ENCODE measurements at places on chromosomes 2 and 18.

GRCh38 chr2:80167284-80167808 lies 137.2 kb downstream of the LRRTM1 start:
- DNase-seq = no peak

- DNase-seq = no peak
These were observed 1069.2 kb upstream of the CHAC2 start for GRCh38 chr2:52698408-52698807.

DNA sequence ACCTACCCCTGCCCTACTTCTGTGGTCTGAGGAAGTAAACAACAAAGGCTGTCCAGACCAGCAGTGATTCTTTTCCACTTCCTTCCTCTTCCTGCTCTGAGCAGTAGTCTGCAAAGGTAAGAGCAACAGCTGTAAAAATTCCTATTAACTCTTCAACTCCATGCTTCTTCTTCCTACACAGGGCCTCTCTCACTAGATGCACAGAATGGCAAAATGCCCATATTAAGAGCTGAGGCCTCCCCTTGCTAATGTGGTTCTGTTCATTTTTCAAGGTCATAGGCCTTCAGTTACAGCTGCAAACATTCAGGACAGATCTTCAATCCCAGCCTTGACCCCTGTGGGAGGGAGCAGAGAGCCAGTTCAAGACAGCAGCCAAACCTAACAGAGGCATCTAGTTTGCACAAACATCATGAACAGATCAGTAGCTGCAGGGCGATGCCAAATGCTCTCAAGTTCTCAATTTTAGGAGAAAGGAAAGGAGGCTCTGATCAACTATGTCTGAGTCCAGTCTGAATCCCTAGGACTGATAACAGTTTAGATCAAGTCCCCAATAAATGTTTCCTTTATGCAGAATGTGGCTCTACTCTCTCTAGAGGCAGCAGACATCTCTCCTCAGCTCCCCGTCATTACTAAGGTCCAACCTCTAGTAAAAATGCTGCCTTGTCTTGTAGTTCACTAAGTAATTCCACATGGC lies 20.9 kb downstream of the SLC40A1 start:
- no peak for DNase-seq

GRCh38 chr2:41000374-41000773 lies 548.5 kb upstream of the SLC8A1 start:
- DNase-seq = no peak

DNA sequence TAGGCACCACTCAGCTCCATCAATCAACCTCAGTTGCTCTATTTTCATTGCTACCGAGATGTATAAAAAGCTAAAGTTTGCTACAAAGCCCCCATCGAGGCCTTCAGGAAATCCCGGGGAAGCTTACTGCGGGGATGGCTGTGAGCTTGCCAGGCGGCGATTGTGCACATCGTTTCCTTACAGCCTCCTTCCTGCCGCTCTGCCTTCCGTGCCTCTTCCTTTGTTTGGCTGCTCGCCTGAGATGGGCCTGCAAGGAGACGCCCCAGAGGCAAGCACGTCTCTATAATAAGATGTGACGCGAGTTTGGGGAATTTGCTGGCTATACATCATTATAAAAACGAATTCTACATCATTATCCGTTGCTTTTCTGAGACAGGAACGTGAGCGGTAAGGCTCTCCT lies 41.6 kb downstream of the DHRS9 start:
- DNase-seq = no peak

DNA sequence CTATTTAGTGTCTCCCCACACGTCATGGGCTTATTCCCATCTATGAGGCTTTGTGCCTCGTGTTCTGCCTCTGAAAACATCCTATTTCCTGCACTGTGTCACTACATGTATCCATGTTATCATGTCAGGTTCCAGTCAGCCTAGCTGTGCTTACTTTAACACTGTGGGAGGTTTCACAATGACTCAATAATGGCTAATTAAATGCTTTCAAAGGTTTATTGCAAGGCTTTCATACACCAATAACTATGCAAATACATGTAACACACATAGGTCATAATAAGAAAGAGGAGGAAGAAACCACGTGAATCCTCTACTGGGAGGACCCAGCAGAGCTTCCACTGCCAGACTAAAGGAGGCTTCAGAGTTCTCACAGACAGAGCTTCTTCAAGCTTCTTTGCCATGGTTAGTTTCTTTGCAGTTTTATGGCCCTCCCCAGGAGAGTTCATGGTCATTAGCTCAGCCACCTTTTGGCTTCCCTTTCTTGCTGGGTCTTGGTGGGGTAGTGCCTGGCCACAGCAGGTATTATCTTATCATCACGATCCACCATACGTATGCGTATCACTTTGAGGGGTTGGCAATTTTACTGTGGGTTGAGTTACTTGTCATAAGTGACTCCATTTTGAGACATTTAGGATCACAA lies 5.1 kb upstream of the COLEC12 start:
- no peak for DNase-seq

DNA sequence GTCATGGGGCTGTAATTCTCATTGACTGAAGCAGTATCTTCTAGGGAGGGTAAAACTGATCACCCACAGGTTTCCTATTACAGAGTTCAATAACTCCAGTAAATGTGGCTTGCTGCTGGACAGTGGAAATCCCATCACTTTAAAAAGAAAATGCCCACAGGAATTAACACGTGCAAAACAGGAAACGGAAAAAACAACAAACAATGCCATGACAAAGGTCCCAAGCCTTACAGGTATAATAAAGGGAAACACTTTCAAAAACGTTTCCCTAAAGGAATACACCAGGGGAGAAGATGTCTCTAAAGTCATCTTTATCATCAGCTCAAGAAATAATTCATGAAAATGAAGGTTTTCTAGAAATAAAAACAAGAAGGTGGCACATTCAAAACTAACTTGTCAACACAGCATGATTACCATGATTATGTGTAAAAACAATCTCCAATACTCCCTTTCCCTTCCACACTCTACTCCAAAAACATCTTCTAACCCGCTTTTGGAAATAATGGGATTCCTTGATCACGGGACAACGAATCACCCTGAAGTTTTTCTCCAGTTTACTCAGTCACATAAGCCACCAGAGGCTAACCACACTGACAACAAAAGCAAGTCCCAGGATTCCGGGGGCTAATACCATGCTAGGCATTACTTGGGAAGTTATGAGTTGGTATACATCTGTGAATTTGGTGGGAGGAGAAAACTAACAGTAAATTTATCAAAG lies 167.9 kb downstream of the TCF4 start:
- no peak for DNase-seq

- DNase-seq = no peak
These were observed 163.0 kb upstream of the NOSTRIN start for GRCh38 chr2:168639441-168639898.

DNA sequence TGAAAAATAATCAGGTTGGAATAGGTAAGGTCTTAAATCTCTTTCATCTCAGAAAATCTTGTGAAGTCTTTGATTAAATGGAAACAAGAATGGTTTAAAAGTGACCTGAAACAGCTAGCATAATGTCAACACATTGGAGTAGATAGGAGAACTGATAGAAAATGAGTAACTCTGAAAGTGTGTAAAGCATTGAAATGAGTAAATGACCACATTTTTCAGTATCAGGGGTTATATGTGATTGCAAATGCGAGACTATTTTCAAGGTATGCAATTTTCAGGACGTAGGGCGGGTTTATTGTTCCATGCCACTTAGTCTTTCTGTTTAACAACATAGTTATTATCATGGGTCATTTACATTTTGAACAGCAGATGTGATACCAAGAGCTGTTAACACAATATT lies 1383.2 kb downstream of the LRP1B start:
- DNase-seq = no peak

DNA sequence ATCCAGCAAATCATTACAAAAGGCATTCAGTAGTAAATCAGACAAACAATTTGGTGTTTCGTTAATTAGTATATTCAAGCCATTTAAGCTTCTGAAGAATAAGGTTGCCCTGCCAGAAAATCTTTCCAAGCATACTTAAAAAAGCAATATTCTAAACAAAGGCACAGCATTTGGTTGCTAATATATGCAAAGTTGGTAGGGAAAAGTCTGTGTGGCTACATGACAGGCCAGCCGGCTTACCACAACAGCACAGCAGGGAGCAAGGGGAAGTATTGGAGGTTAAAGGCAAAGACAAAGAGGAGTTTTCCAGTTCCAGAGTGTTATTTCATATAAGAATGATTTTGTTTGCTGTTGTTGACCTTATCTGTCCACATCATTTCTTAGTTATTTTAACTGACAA lies 282.3 kb downstream of the MBD5 start:
- DNase-seq = no peak

- DNase-seq = no peak
These were observed 93.8 kb upstream of the PHLPP1 start for GRCh38 chr18:62621546-62621945.

- no peak for DNase-seq
These were observed 227.4 kb upstream of the CDH7 start for GRCh38 chr18:65523461-65523860.

DNA sequence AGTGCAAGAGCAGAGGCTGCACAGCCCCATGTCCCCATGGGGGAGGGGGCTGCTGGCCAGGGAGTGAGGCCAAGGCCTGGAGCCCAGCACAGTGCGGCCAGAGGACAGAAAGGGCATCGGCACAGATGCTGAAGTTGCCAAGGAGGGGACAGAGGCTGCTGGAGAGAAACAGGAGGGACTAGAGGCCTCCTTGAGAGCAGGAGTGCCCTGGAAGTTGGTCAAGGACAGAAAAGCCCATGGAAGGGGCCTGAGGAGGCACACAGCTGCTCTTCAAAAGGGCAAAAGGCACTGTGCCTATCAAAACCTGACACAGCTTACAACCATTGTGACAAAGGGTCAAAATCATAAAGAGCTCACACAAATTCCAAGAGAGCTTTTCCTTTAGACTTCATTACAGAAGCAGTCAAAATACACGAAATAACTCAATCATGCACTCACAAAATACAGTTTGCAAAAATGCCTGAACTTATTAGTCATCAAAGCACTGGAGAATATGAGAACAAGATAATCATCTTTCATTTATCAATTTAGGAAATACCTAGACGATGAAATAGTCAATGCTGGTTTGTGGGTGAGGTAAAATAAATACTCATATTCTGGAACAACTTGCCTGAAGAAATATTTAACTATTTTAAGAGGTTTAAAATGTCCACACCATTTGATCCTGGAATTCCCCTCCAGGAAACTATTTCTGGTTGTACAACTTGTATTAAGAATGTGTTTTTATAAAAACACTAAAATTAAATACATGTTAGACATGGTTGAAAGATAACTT lies 79.6 kb downstream of the USP40 start:
- DNase-seq = no peak

DNA sequence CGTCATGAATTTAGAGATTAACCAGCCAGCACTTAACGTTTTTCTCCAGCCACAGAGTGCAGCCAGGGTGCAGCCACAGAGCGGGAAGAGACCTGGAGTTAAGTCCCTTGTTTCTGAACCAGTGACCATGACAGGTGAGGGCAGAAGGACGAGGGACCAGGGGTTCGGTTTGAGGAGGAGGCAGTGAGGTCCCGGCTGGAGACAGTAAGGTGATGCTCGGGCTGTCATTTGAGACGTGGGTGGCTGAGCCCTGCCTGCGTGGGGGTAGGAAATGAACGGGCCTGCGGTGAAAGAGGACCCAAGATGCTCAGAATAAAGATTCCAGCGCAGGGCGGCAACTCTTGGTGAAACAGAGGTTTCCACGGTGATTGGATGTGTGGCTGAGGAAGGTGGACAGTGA lies 205.9 kb downstream of the SNTG2 start:
- no peak for DNase-seq

DNA sequence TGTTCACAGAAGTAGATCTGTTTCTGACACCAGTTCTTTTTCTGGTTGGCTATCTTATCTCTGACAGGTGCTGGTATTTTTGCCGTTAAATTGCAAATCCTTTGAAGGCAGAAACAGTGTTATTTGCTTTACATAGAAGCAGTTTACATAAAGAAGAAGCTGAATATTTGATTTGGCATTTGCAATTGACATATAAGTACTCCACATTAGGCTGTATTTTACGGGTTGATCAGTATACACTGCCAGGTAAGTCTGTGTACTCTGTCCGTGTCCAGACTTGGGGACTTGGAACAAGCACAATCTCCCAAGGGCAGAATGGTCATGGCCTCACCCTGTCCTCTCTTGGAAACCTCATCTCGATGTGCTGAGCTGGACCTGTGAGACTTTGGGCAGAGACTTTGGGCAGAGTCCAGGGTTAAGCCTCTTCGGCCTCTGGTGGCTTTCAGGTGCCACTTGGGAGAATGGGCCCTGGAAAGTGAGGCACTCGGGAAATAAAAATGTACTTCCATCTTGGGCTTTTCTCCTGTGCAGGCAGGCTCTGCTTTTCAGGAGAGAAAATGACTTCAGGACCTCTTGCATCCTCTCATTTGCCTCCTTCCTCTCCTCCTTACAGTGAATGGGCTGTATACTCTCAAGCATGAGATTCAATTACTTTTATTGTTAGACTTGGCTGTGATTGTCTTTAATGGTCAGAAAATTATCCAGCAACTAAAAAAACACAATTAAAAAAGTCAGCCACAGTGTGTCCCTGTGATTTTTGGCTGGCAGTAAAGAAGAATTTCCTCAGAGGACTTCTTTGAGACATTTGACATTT lies 108.5 kb downstream of the RAPGEF4 start:
- DNase-seq = no peak

GRCh38 chr2:236489895-236490404 lies 79.7 kb upstream of the ACKR3 start:
- DNase-seq = no peak

GRCh38 chr18:48929941-48930713 lies 20.6 kb downstream of the SMAD7 start:
- no peak for DNase-seq

DNA sequence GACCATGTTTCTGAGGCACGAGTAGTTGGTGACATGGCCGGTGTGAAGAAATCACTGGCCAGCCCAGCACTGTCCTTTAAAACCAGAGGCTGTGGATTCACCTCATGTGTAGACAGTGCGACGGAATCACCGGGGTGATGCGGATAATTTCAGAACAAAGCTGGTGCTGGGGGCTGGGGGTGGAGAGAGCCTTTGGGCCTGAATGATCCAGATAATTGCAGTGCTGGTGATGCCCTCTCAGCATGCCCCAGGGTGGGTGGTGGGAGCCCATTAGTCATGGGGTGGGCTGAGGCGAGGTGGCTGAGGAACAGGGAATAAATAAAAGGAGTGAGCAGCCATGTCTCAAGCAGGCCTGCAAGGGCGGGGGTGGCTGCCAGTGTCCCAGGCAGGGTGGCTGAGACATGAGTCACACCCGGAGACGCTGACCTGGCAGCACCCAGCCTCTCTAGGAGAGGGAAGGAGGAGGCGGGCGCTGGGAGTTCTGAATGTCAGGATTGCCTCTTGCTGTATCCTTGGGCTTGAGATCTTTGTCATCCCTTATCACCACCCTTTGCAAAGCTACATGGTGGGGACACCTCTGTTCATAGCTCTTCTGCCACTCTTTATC lies 151.1 kb upstream of the MSH6 start:
- no peak for DNase-seq

DNA sequence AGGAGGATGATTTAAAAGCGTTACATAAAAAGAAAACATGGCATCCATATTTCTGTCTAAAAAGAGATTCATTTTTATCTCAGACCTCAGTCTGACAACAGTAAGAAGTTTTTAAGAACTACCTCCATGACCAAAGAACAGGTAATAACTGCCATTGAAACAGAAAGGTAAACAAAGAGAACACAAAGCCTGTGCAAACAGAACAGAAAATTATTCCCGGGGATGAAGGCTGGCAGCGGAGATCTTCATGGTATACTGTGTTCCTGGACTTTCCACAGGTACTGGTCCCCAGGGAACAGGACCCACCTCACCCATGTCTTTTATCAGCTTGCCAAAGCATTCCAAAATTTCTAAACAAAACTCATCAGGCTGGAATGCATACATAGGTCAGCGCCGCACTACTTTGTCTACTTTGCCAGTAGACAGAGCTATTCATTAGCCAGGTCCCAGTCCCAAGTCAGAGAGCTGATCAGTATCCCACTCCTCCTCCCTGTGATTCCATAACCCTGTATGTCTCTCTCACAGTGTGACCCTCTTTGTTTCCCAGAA lies 277.3 kb downstream of the MBD2 start:
- no peak for DNase-seq
